Esophagus squamous epithelium (tissue), 5 donors: ENCODE measurements at places on chromosomes 3 and 15.

DNA sequence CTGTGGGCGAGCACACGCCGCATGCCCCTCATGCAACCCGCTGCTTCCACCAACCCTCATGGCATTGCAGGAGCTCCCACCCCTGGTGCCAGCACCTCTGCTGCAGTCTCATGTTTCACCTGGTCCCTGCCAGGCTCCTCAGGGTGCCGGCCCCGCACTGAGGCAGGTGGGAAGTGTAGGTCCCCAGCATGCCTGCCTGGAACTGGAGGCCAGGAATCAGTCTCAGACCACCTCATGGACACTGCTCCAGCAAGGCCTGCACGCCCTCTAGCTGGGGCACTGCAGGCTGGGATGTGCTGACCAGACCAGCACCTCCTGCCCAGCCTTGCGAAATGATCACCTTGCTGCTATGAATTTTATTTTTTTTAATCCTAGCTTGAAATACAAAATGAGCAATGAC, 39.1 kb downstream of the OCA2 start:
- no peak for DNase-seq

DNA sequence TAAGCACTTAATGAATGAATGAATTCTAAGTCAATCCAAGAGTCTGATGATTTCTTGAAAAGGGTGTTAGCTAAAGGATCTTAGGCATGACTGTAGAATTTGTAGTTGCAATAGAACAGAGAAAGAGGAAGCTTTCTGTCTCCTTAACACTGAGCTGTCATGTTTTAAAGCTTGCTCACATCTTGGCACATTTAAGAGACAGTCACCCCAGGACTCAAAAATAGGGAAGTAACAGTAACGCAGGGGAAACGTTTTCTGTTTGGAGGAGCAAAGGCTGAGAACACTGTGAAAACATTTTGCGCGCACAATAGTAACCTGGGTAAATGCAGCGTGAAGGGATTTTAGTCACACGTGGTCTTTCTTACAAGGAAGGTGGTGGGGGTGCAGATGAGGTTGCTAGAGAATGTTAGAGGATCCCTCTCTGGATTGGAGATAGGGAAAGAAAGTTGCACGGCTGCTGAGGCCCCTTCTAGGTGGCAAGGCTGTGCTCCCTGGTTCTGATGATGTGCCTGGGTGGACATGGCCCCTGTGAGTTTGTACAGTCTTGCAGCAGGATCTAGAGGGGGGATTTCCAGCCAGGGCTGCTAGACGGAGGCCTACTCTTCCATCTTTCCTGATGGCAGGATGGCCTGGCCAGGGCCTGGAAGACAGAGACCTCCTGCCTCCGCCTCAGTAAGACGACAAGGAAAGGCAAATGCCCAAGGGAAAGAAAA, 12.0 kb downstream of the STARD5 start:
- DNase-seq = no peak

DNA sequence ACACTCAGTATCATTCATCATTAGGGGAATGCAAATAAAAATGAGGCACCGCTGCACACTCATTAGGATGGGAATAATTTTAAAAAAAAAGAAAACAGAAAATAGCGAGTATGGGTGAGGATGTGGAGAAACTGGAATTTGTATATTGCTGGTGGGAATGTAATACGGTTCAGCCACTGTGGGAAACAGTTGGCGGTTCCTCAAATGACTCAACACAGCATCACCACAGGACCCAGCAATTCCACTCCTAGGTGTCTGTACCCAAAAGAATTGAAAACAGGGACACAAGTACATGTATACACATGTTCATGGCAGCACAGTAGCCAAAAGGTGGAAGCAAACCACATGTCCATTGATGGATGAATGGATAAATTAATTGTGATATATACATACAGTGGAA, 35.2 kb upstream of the RFTN1 start:
- DNase-seq = no peak

DNA sequence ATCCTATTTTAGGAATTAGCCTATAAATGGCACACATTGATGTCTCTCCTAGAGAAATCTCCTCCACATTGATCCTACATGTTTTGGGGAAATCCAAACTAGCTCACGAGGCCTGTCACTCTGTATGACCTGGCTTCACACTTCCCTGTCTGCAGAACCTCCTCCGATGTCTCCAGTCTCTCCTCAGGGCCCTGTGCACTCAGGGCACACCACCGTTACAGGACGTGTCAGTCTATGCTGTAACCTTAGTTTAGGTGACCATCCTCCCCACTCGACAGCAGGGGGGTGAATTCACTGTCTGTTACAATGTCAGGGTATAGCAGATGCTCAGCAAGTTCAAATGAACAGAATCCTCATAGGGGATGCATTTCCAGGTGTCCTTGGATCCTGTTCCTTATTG, 249.1 kb downstream of the OCA2 start:
- no peak for DNase-seq

DNA sequence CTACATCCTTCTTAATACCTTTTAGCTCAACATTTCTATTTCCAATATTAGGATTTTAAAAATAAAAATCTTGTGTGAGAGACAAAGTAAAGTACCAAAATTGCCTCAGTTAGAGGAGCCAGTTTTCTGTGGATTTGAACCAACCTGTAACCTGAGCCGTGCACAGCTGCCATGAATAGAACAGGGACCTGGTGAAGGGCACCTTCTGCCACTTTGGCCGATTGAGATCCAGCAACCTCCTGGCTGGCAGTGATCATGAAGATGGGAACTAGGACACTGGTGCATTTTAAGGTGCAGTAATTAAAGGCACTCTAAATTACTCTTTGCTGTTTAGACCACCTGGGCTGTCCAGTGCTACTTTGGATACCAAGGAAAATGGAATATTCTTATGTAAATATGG, 34.3 kb upstream of the TRAK1 start:
- DNase-seq = no peak

DNA sequence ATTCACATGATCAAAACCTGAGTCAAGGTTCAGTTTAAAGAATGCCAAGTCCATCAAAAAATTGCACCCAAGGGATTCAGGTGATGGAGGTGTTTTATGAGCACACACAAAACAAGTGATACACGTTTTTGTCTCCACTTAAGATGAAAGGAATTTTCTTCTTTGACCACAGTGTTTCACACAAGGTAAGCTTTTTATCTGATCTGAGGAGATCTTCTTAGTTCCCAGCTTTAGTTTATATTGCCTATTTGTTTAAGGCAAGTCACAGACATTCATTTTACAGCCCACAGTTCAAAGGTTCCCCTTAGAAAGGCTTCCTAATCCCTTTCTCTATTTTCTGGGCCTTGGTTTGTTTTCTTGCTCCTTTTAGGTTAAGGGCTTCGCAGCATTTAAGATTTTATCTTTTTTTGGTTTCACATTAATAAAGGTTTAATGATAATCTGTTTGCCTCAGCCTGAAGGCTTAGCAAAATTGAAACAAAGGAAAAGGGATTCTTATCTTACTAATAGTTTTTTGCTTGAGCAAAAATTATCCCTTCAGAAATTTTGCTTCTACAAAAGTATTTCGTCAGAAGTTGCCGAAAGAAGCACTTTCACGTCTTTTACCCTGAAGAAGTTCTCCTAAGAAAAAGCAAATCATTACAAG, 420.5 kb upstream of the NAALADL2 start:
- no peak for DNase-seq

- DNase-seq = no peak
These were observed 263.3 kb downstream of the CLSTN2 start for GRCh38 chr3:140198242-140198641.

DNA sequence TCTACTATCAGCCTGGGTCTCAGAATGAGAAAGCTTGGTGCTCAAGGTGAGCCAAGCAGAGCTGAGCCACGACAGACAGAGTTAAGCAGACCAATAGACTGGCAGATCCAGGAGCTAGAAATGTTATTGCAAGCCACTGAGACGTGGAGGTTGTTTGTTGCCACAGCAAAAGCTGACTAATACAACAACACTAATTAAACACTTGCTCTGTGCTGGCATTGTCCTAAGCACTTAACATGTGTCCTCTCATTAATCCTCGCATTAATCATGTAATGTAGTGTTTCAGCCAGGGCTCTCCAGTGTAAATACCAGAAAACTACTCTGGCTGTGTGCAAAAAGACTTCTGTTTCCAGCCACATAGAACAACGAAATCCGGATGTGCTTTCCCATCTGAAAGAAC, 11.6 kb upstream of the SPSB4 start:
- DNase-seq = no peak

- DNase-seq = no peak
These were observed 234.2 kb upstream of the MCTP2 start for GRCh38 chr15:93997071-93997658.

DNA sequence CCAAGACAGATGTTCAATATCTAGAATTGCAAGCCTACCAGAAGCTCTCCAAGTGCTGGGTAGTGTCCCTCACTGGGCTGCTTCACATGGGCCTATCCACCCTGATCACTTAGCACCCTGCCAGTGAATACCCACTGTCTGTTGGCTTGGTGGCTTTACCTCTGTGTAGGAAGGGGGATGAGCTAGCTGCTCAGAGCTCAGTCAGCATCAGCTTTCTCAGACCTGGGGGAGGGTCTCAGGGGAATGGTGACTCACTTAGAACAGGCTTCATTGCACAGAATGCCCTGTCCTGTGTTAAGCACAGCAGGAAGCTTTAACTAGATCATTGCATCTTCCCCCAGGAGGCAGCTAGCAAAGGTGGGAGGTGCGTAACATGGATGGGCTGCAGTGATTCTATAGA, 209.8 kb downstream of the PDCD6IP start:
- DNase-seq = no peak

DNA sequence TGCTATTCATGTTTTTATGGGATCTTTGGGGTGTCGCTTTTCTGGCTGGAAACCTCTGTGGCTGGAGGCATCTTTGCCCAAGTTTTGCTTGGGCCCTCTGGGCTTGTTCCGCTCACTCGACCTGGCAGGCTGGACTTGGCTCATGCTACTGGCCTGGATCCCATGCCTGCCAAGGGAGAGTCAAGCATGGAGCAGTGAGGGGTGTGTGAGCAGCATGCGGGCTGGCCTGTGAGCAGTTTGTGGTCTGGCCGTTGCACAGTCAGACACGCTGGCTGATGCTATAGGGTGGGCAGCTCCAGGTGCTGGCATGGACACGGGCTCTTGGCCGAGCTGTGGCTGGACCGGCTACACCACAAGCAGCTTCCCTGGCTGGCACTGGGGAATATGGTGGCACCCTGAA, 491.1 kb downstream of the AGBL1 start:
- DNase-seq = no peak

GRCh38 chr15:45630917-45631691, 3.7 kb upstream of the SQOR start:
- DNase-seq = no peak
